Activated CD8-positive, alpha-beta memory T cell treated with anti-CD3 and anti-CD28 coated beads for 4 hours (primary cell): ENCODE measurements at places on chromosomes 13 and 19.
A peak's percentile ranks its signal among the peaks of the same experiment; 100 is the strongest.

DNA sequence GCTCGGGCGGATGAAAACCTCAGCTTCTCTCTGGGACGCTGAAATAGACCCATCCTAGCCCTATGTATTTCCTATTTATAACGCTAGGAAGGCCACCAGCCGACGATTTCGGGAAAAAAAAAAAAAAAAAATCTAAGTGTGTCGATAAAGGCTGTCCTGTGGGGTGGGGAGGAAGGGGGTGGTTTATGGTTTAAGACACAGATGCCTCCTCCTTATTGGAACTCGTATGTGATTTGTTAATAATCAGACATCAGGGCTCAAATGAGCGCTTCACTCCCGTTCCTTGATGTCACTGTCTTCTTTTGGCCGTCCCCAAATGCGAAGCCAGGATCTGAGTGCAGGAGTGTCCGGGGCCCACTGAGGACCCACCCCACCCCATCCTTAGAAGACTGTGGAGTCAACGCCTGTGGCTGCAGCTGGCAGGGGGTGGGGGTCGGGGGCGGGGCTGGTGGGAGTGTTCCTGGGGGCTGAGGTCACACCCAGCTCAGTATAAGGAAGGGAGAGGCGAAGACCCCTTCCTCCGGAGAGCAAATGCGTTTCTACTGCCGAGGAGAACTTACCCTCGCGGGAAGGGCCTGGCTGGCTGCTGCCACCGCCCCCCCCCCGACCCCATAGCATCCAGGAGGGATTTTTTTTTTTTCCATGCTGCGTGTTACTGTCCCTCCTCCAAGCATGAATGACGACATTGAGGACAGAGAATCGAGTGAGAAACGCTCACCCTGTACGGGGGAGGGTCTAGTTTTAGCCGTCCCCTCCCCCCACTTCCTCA, 971 bp downstream of the ATCAY start:
- no peak for DNase-seq

DNA sequence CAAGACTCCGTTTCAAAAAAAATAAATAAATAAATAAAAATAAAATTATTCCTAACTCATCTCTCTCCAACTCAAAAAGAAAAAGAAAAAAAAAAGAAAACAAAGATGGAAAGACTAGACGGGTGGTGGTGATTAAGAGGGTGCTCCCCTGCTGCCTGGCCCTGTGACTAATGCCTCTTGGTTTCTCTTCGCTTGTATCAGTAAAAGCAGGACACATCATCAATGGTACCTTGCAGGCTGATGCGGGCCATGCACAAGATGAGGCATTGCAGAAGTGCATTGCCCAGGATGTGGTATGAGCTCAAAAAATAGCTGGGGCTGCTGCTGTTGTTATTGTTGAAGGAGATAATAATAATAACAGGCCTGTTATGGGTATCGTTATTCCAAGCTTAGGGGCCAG, 14.6 kb downstream of the ACER1 start:
- no peak for DNase-seq

DNA sequence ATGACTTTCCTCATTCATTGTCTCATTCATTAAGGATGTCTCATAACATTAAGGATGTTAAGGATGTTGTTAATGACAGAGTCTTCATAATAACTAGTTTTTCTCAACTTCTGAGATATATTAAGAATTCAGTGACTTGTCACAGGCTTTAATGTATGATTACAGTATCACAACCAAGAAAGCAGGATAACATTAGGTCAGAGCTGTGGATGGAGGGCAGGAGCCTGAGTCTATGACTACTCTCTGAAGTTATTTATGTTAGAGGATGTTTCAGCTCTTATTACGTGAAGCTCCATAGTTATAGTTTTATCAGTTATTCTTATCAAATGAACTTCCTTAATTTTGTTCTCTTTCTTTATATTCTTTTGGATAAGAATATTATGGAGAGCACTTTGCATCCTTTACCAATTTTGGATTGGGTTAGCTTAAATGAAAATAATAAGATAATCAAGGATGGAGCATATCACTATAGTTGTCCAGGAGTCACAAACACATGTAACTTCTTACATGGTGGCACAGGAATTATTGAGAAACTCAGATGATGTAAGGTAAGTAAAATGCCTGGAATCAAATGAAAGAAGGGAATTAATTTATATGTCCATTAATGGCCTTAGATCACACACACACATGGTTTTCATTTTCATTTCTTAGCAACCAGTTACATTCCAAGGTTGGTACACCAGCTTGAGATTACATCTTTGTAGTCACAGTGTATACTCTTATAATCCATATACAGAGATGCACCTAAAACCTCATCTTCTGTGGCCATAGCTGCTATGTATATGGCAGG, 57.0 kb downstream of the SLC10A2 start:
- DNase-seq = no peak

- no peak for DNase-seq
Measured at GRCh38 chr13:98399756-98400155, 177.2 kb downstream of the STK24 start.

- peak; percentile 50 for DNase-seq
Measured at GRCh38 chr13:41019011-41019487, at the start of gene ELF1. TSS of gene ELF1 (minus strand) at chr13:41019316. CDS start at chr13:40982054, 37,262 bp downstream.
